Kidney glomerular epithelial cell (primary cell): ENCODE measurements at places on chromosomes 2 and 18.
A peak's percentile ranks its signal among the peaks of the same experiment; 100 is the strongest.

DNA sequence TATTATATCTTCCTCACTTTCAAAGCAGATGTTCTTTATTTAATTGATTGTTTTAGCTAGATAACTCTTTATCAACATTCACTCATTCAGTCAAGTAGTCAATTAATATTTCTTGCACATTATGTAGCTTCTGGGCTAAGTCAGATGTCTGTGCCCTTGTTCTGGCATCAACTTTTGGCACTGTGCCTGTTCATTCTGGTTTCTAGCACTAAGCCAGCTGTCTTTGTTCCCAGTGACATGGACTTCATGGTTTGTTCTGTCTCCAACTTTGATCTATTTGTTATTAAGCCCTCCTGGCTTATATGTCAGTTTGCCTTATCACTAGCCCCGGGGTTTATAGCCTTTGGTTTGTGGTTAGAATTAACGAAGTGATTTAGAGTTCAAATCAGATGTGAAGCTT is 247.9 kb upstream of the SYT4 start:
- no peak for DNase-seq

- DNase-seq, result peak; percentile 51
Observed at GRCh38 chr2:21220930-21221329, 97.2 kb downstream of the TDRD15 start.

- DNase-seq, result peak; percentile 67
Observed at GRCh38 chr2:189613077-189613636, 32.6 kb upstream of the SLC40A1 start.

DNA sequence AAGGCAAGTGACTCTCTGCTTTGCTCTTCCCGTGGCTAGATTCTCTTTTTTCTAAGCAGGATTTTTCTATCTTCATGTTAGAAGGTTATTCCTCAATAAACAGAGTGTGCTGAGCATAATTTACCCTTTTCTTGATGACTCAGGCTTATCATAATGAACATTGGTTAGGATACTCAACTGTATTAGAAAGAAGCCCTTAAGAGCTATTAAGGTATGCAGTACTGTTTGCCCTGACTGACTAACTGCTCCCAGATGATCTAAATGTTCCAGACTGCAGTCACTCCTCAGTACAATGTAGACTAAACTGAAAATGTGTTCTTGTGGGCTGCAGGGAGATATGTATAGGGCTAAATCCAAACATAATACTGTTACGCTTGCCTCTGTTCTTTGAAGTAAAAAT is 687.8 kb downstream of the NUP35 start:
- no peak for DNase-seq

DNA sequence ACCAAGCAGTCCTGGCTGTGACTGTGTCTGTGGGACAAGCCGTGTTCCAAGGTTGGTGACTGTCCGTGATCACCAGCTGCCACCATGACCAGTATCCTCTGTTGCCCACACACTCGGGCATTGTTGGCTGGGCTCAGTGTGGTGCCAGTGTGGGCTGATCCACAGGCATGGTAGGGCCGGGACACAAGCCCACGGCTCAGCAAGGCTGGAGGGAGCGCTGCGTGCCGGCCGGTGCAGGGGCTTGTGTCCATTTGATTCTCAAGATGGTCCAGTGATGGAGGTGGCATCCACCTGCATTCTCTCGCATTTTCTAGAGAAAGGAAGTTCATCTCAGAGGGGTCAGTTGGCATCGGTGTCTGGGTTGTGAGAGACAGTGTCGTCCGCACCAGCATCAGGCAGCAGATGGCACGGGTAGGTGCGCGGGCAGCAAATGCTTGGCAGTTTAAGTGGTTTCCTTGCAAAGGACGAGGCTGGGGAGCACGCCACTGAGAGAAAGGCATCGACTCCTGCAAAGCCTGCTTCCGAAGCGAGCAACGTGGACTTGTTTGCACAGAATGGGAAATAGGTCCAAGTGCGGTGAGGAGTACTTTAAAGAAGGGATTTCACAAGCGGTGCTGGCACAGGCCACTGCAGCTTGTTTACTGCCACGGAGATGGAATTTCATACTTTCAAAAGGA is 20.9 kb downstream of the TWIST2 start:
- DNase-seq, result no peak

GRCh38 chr2:100136310-100136709 is 6.1 kb downstream of the AFF3 start:
- no peak for DNase-seq

DNA sequence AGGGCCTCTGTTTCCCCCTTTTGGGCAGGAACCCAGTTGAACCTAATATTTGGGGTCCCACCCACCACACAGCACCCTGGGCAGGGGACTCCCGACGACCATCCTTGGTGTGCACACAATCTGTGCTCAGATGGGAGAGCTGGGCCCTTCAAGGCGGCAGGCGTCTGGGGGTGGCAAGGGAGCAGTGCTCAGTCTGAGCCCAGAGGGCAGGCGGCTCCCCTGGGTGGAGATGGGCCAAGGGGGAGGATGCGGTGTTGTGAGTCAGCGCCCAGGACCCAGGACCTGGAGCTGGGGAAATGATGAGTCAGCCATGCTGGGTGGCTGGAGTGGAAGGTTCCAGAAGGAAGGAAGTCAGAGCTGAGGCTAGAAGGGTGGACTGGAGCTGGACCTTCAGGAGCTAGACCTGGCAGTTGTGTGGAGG is 3.8 kb downstream of the PROM2 start:
- DNase-seq, result no peak

- DNase-seq, result no peak
Observed at GRCh38 chr2:231053846-231054245, 2.8 kb upstream of the PSMD1 start.

- peak; percentile 85 for DNase-seq
Observed at GRCh38 chr2:106197878-106198277, 3.8 kb upstream of the UXS1 start.

GRCh38 chr18:23662309-23663263 is at the start of gene ANKRD29:
Gene ANKRD29 (minus strand): TSS chr18:23662911. CDS start chr18:23662730, 181 bp downstream.
- DNase-seq, result no peak

DNA sequence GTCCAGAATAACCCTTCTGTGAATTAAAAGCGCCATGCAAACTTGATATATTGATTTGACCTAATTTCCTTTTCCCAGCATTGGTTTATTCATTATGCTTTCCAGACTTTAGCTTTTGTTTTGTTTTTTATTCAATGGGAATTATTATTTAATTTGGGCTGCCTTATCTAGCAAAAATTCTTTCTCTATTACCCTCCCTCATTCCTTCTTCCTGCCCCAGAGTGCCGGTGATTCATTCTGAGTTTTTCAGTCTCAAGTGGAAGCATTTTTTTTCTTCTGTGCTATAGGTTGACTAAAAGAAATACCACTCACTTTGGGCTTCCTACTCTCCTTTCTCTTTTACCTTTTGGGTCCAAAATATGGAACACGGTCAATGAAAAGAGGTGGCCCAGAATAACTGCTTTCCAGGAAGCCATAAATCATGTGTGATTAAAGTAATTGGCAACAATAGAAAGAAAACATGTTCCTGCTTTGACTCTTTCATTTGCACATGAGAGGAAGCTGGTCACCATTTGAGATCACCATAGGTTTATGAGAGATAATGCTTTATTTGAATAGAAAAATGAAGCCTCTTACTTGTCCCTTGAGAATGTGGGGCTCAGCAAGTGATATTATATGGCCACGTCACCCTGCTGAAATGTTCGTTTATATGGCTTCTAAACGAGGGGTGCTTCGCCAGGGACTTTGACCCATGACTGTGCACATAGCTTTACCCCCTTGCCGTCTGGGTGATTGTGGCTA is 422.8 kb upstream of the ZEB2 start:
- DNase-seq, result no peak

GRCh38 chr2:5937851-5938565 is 245.8 kb downstream of the SOX11 start:
- no peak for DNase-seq

- no peak for DNase-seq
Observed at GRCh38 chr18:11998193-11998592, 16.9 kb downstream of the IMPA2 start.

GRCh38 chr2:129378186-129378585 is 601.3 kb upstream of the RAB6C start:
- DNase-seq, result no peak

DNA sequence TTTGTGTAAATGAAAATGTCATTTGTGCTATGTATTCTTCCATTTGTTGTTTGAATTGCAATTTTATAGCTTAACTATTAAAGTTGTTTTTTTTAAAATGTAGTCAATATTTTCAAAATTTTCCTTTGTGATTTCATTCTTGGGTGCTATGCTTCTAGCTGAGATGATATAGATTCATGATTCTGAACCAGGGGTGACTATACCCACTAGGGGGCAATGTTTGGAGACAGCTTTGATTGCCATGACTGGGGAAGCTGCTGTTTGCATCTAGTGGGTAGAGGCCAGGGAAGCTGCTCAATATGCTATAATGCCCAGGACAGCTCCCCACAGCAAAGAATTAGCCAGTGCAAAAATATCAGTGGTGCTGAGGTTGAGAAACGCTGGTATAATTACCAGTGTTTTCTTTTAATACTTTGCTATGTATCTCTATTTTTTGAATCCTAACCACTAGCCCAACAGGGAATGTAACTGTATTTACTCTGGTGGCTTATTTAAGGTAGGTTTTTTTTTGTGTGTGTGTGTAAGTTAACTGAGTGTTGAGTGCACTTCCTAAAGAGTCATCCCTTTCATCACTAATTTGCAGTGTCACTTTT is 99.7 kb downstream of the MEP1B start:
- peak; percentile 27 for DNase-seq

DNA sequence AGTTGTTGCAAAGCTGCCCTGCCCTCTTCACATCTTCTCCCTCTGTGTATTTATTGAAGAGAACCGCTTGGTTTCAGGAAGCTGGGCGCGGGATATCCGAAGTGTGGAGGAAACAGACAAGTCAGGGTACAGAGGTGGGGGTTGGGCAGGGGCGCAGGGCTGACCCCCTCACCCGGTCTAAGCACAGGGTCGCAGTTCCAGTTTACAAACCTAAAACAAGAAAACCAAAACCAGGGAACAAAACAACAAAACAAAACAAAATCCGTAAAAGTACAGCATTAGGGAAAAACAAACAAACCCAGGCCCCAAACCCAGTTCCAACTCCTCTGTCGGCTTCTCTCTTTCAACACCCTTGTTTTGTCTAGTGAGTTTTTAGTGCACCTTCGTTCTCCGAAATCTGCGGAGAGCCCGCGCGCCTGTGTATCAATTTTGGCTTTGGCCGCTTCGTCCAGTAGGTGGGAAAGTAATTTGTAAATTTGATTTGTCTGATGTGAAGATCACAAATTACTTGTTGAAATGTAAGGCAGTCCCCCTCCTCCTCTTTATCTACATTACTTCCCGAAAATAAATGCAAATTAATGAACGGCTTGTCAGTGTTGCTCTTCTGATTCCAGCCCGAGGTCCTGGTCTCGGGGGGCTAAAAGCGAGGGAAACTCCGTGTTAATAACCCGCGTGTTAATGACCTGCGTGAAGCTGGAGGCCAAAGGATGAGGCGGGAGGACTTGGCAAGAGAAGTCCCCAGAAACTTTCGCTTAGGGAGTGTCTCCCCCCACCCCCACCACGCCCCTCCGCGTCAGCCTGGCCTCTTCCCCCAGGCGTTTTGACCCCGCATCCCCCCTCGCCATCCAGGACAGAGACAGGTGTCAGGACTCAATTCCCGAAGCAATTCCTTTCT is 6.9 kb downstream of the OTX1 start:
- no peak for DNase-seq

DNA sequence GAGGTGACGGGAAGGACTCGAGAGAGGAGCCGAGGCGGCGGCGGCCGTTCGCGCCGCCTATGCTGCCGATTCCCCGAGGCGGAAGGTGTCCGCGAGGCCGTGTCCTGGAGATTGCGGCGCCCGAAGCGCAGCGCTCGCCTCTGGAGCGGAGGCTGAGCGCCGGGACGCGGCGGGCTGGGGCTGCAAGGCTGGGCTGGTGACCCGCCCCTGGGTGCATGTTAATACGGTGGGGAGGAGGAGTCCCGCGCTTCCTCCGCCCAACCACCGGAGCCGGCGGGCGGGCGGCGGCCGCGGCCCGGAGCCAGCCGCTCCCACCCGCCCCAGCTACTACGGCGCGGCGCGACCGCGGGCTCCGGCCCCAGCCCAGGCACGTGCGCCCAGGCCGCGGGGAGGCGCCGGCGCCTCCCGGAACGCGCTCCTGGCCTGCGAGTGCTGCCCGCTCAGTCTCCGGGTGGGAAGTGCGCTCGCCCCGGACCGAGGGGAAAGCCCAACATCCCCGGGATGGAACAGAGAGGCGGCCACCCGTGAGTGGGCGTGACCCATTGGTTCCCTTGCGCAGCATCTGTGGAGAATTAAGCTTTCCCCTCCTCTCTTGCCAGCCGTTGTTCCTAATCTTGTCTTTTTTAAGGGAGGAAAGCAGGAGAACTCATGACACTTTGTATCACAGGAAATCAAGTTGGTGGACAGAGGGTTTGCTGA is at the start of gene DLGAP1:
TSS of gene DLGAP1 (minus strand) at position 195 of the 699 bp plus-strand sequence.
- DNase-seq, result no peak

- no peak for DNase-seq
Observed at GRCh38 chr2:40201425-40201824, 250.5 kb downstream of the SLC8A1 start.

DNA sequence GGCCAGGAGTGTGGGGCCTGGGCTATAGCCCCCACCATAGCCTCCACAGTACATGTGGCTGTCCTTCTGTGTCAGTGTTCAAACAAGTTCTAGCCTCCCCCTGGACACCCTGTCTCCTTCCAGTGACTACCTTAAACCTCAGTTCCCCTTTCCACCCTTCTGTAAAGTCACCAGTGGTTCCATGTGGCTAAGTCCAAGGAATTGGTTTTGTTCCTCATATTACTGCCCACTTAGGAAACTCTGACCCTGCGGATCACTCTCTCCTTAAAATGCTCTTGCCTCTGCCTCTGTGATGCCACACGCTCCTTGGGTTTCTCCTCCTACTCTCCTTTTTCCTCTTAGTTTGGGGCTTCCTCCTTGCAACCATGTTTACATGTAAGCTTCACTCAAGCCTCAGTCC is 27.8 kb upstream of the REL start:
- no peak for DNase-seq

GRCh38 chr2:12809526-12809925 is 92.8 kb downstream of the TRIB2 start:
- DNase-seq, result no peak

DNA sequence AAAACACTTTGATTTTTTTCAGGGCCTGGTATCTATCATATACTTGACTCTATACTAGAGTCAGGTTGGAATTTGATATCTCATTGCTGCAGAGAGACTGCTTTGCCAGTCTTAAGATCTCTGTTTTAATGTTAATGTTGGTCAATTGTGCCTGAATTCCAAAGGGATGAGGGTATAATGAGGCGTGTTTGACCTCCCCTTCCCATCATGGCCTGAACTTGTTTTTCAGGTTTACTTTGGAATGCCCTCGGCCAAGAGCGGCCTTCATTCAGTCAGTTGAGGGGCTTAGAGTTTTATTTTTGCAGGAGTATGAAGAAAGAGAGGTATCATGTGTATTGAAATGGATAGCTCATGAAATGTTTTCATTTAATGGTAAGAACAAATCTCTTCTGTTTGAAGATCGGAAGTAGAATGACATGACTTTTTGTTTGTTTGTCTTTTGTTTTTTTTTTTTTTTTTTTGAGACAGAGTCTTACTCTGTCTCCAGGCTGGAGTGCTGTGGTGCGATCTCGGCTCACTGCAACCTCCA is 119.0 kb downstream of the KIAA1328 start:
- no peak for DNase-seq

DNA sequence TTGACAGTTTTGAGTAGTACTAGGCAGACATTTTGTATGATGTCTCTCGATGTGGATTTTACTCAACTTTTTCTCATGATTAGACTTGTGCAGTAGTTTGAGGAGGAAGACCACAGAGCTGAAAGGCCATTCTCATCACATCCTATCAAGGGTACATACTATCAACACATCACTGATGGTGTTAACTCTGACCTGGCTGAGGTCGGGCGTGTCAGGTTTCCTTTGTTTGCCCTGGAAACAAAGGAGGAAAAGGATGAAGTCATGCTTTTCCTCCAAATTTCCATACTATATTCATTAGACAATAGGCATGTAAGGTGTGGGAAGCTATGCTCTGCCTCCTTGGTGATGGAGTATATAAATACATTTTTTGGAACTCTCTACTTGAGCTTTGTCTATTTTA is 211.1 kb downstream of the DSEL start:
- no peak for DNase-seq
